ENCODE measurements at places on chromosomes 3 and 15.

DNA sequence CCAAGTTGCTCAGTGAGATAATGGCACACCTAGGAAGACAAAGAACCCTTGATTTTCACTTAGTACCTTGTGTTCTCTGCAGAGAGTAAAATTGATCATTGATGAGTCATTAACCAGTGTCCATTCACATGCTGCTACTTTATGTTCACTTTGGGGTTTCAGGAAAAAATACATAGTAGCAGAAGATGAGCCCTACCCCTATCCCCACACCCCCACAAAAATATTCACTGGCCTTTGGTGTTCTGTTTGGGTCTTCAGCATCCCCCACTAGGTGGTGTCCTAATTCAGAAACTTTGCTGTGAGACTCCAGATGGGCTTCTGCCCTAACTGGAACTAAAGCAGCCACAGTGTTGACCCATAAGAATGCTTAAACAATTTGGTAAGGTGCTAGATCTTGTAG, 178.8 kb downstream of the KLHL25 start:
- DNase-seq = peak; percentile 54

- no peak for DNase-seq
Observed at GRCh38 chr15:48077616-48078184, 43.1 kb upstream of the SLC24A5 start.

DNA sequence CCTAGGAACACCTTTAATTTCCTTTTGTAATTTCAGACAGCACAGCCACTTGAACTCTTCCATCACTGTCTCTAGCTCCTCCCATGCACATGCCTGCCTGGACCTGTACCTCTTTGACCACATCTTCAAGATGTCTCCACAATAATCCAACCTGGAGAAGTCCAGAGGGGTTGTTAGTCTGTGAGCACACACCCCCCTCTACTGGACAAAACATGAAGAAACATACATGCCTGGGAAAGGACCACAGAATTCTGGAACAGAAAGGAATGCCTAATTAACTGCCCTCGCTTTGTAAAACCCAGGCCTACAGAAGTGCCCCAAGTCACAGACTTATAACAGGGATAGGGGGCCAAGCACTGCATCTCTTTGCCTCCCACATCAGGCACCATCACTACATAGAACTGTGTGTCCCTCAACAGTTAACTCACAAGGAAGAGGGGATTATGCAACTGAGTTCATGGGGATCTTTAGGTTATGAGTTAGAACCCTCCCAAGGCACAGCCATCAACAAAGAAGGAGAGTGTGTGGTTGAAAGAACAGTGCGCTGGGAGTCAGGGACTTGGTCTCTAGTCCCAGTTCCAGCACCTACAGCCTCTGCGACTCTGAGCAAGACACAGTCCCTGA, 61.7 kb downstream of the FMN1 start:
- peak; percentile 49 for DNase-seq

DNA sequence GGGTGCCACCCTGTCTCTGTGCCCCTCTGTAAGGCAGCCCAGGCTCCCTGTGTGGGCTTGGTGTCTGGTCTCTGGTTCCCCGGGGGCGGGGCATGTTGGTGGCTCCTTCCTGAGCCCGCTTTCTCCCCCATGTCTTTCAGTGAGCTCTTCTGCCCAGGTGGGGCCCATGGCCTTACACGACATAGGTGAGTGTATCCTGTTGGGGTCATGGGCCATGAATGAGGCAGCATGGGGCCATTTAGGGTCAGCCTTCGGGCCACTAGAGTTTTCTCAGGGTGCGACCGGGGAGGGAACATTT, 195.1 kb downstream of the UBE3A start:
- no peak for DNase-seq

- DNase-seq = no peak
Observed at GRCh38 chr3:188184649-188185048, 30.7 kb downstream of the LPP start.

All from fibroblast of gingiva (primary cell).